ENCODE measurements at places on chromosomes 7 and 10. TPM values are rescaled to one million over a fixed set of nuclear protein-coding genes. Genes with fewer than 3 reads are reported as not detected.
A peak's percentile ranks its signal among the peaks of the same experiment; 100 is the strongest.

The CPSF4 gene
- total RNA-seq: 57.7 TPM

The ZNF398 gene
- total RNA-seq: 8.4 TPM

The CYP2C19 gene
- total RNA-seq: 0.53 TPM

The RGR gene
- not detected for total RNA-seq

The ADCY1 gene
- 0.57 TPM for total RNA-seq

The RET gene
- total RNA-seq: 0.07 TPM

The LBX1 gene
- total RNA-seq: not detected

The KLF14 gene
- total RNA-seq: not detected

The NUP42 gene
- total RNA-seq: 24.1 TPM

The SLIT1 gene
- 0.71 TPM for total RNA-seq

GRCh38 chr10:61018146-61018545 is 74.2 kb upstream of the RHOBTB1 start:
- peaks cover 4% of the 10 kb centered on the region for H3K27me3 ChIP-seq
- no peak overlapping the region for H3K4me3 ChIP-seq
- H3K27ac ChIP-seq: no peak overlapping the region
- H3K4me1 ChIP-seq: no peaks in the 10 kb centered on the region

- DNase-seq: no peak
- H3K4me3 ChIP-seq: no peak overlapping the region
- H3K36me3 ChIP-seq: peaks cover 6% of the 10 kb centered on the region
- peaks cover 4% of the 10 kb centered on the region for H3K27me3 ChIP-seq
Measured at GRCh38 chr7:138162236-138162635, 86.0 kb downstream of the AKR1D1 start.

GRCh38 chr7:1422512-1423263 is 36.6 kb downstream of the MICALL2 start:
- no peak overlapping the region for H3K4me3 ChIP-seq
- H3K36me3 ChIP-seq: no peaks in the 10 kb centered on the region

GRCh38 chr10:31656851-31657433 is 271.7 kb downstream of the ARHGAP12 start:
- H3K27ac ChIP-seq: no peak overlapping the region
- DNase-seq: no peak
- no peak overlapping the region for H3K4me3 ChIP-seq
- H3K27me3 ChIP-seq: peaks cover 13% of the 10 kb centered on the region
- no peaks in the 10 kb centered on the region for H3K36me3 ChIP-seq

GRCh38 chr7:2523461-2523936 is 3.9 kb downstream of the LFNG start:
- H3K36me3 ChIP-seq: peaks cover 10% of the 10 kb centered on the region
- H3K4me3 ChIP-seq: peak overlapping the region; percentile 87
- no peak for DNase-seq
- peaks cover 47% of the 10 kb centered on the region for H3K4me1 ChIP-seq
- no peaks in the 10 kb centered on the region for H3K27me3 ChIP-seq
- peak overlapping the region; percentile 83 for H3K27ac ChIP-seq

GRCh38 chr7:151395036-151395367 is 14.8 kb downstream of the WDR86 start:
- H3K27ac ChIP-seq: no peak overlapping the region
- H3K36me3 ChIP-seq: no peaks in the 10 kb centered on the region
- no peak overlapping the region for H3K4me3 ChIP-seq
- H3K4me1 ChIP-seq: peaks cover 2% of the 10 kb centered on the region
- H3K27me3 ChIP-seq: no peaks in the 10 kb centered on the region

- no peaks in the 10 kb centered on the region for H3K4me1 ChIP-seq
- DNase-seq: no peak
- H3K27me3 ChIP-seq: peaks cover 3% of the 10 kb centered on the region
- no peak overlapping the region for H3K4me3 ChIP-seq
- H3K27ac ChIP-seq: no peak overlapping the region
Measured at GRCh38 chr10:29229258-29229705, 59.6 kb upstream of the LYZL1 start.

DNA sequence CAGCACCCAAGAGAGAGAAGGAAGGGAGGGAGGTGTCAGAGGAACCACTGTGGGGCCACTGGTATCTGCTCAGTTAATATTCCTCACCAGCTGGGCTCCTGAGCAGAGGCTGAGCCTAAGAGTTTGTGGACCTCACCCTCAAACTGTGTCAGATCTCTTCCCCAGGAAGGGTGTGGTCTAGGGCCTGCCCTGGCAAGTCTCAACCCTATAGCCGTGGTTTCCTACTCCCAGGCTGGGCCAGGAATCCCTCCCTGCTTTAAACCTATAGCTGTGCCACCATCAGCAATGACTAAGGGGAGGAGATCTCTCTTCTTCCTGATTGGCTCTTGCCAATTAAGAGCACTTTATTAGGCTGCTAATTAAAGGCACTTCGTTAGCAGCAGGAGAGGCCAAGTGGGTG is 29.9 kb downstream of the POLL start:
- no peak for DNase-seq
- no peaks in the 10 kb centered on the region for H3K27me3 ChIP-seq
- peaks cover 4% of the 10 kb centered on the region for H3K36me3 ChIP-seq
- H3K4me3 ChIP-seq: no peak overlapping the region
- H3K4me1 ChIP-seq: peaks cover 14% of the 10 kb centered on the region

- H3K36me3 ChIP-seq: peaks cover 7% of the 10 kb centered on the region
- H3K4me1 ChIP-seq: peaks cover 5% of the 10 kb centered on the region
- no peaks in the 10 kb centered on the region for H3K27me3 ChIP-seq
- no peak for DNase-seq
- H3K4me3 ChIP-seq: no peak overlapping the region
- H3K27ac ChIP-seq: no peak overlapping the region
Measured at GRCh38 chr7:33142585-33142984, 13.2 kb downstream of the BBS9 start.

DNA sequence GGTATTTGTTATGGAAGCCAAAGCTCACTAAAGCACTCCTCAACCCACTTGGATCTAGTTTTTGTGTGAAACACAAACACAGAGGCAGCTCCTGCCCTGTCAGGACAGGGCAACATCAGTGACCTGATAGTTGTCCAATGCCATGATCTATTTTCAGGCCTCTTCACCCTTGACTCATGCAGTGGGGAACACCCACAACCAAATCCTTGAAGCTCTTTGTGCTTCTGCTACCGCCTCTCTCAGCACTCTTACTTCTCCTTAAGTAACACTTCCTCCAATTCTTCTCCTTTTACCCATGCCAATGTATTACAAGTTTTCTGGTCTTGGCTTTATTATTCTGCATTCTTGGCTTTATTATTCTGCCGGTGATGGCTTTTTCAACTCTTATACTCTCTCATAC is 425.3 kb downstream of the INHBA start:
- no peaks in the 10 kb centered on the region for H3K36me3 ChIP-seq
- H3K27me3 ChIP-seq: no peaks in the 10 kb centered on the region
- H3K4me1 ChIP-seq: no peaks in the 10 kb centered on the region

- H3K4me3 ChIP-seq: no peak overlapping the region
- H3K36me3 ChIP-seq: peaks cover 12% of the 10 kb centered on the region
- peak overlapping the region; percentile 24 for H3K27ac ChIP-seq
Measured at GRCh38 chr10:33150146-33150545, 184.3 kb downstream of the NRP1 start.

- no peaks in the 10 kb centered on the region for H3K36me3 ChIP-seq
- H3K27ac ChIP-seq: no peak overlapping the region
Measured at GRCh38 chr7:122970740-122971725, 24.5 kb downstream of the TAS2R16 start.

- no peak for DNase-seq
- H3K4me3 ChIP-seq: no peak overlapping the region
Measured at GRCh38 chr10:48943096-48943495, 3.5 kb upstream of the LRRC18 start.

DNA sequence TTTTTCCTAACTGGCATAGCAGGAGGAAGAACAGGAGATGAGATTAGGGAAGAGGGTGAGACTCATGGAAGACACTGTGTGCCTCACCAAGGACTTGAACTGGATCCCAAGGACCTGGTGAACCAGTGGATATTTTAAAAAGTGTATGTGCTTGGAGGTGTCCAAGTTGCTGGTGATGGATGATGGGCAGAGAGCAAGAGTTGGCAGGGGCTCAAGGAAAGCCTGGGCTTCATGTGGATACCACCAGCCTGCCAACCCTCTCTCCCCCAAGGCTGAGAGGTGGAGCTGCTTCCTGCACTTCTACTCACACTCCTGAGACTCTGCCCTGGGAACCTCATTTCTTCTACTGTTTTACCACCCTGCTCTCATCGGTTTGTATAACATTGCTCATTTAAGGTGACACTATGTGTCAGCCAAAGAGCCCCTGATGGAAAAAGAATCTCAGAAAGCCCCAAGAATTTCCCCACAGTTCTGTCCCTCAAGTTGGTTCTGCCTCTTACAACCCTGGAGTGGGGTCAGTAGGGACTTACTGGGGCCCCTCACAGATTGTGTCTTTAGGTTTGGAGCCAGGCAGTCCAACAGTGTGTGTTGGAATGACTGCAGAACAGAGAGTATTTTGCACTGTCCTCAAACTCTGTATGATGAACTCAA is 56.2 kb upstream of the PDCD4 start:
- H3K27ac ChIP-seq: no peak overlapping the region
- peak; percentile 18 for DNase-seq
- H3K27me3 ChIP-seq: no peaks in the 10 kb centered on the region
- H3K36me3 ChIP-seq: no peaks in the 10 kb centered on the region

- H3K27ac ChIP-seq: no peak overlapping the region
- H3K4me3 ChIP-seq: no peak overlapping the region
- H3K36me3 ChIP-seq: no peaks in the 10 kb centered on the region
- H3K27me3 ChIP-seq: no peaks in the 10 kb centered on the region
- H3K4me1 ChIP-seq: no peaks in the 10 kb centered on the region
- no peak for DNase-seq
Measured at GRCh38 chr10:76113952-76114351, 682.5 kb downstream of the LRMDA start.

GRCh38 chr10:60570896-60571295 is 181.2 kb upstream of the ANK3 start:
- no peak for DNase-seq
- H3K27ac ChIP-seq: no peak overlapping the region
- peaks cover 15% of the 10 kb centered on the region for H3K36me3 ChIP-seq
- H3K4me3 ChIP-seq: peak overlapping the region; percentile 67
- no peaks in the 10 kb centered on the region for H3K27me3 ChIP-seq
- H3K4me1 ChIP-seq: peaks cover 56% of the 10 kb centered on the region

DNA sequence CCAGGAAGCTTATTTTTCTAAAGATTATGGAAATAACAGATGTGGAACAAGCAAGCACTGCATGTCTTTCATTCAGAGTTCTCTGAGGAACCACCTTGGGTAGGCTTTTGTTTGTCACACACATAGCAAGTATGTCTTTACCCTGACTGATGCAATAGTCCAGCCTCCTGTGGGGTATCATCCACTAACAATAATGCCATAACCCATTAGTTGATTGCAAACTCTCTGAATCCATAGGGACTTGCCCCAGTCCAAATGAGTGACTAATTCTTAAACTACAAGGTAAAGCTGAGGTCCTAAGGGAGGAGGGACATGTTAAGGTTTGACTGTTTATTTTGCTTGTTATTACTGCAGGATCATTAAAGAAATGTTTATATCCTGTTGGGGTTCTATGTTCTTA is 151.4 kb upstream of the PRPS1L1 start:
- no peak for DNase-seq
- no peaks in the 10 kb centered on the region for H3K4me1 ChIP-seq
- H3K27ac ChIP-seq: no peak overlapping the region
- H3K27me3 ChIP-seq: peaks cover 13% of the 10 kb centered on the region
- no peak overlapping the region for H3K4me3 ChIP-seq

GRCh38 chr7:14900051-14900450 is 2.5 kb downstream of the DGKB start:
- no peak overlapping the region for H3K27ac ChIP-seq

GRCh38 chr10:35927990-35928488 is 285.9 kb upstream of the FZD8 start:
- H3K36me3 ChIP-seq: no peaks in the 10 kb centered on the region
- no peak overlapping the region for H3K4me3 ChIP-seq
- no peak overlapping the region for H3K27ac ChIP-seq
- DNase-seq: no peak
- H3K4me1 ChIP-seq: no peaks in the 10 kb centered on the region
- no peaks in the 10 kb centered on the region for H3K27me3 ChIP-seq

DNA sequence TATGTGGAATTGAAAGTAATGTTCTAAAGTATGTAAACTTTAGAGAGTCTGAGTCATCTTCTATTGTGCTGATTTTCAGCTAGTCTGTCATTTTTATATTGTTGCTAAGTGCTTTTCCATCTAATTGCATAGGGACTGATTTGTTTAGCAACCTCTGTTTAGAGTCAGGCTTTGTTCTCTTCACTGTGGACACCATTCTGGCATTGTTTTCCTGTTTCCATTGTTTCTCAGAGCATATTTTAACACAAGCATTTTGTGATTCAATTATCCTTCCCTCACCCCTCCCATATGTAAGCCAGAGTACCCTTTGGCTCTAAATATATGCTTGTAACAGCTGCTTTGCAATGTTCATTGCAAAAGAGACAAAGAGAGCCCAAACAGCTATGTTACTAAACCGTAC is 748.4 kb upstream of the PHF14 start:
- H3K27ac ChIP-seq: no peak overlapping the region
- H3K4me1 ChIP-seq: no peaks in the 10 kb centered on the region
- no peaks in the 10 kb centered on the region for H3K27me3 ChIP-seq

GRCh38 chr7:90231304-90231703 is 13.7 kb upstream of the CFAP69 start:
- no peaks in the 10 kb centered on the region for H3K36me3 ChIP-seq
- no peaks in the 10 kb centered on the region for H3K4me1 ChIP-seq
- H3K27me3 ChIP-seq: peaks cover 11% of the 10 kb centered on the region
- H3K27ac ChIP-seq: no peak overlapping the region
- no peak overlapping the region for H3K4me3 ChIP-seq

GRCh38 chr7:78224923-78225322 is 426.4 kb downstream of the PHTF2 start:
- no peaks in the 10 kb centered on the region for H3K36me3 ChIP-seq
- DNase-seq: no peak
- peaks cover 7% of the 10 kb centered on the region for H3K27me3 ChIP-seq
- no peak overlapping the region for H3K27ac ChIP-seq
- H3K4me1 ChIP-seq: no peaks in the 10 kb centered on the region

DNA sequence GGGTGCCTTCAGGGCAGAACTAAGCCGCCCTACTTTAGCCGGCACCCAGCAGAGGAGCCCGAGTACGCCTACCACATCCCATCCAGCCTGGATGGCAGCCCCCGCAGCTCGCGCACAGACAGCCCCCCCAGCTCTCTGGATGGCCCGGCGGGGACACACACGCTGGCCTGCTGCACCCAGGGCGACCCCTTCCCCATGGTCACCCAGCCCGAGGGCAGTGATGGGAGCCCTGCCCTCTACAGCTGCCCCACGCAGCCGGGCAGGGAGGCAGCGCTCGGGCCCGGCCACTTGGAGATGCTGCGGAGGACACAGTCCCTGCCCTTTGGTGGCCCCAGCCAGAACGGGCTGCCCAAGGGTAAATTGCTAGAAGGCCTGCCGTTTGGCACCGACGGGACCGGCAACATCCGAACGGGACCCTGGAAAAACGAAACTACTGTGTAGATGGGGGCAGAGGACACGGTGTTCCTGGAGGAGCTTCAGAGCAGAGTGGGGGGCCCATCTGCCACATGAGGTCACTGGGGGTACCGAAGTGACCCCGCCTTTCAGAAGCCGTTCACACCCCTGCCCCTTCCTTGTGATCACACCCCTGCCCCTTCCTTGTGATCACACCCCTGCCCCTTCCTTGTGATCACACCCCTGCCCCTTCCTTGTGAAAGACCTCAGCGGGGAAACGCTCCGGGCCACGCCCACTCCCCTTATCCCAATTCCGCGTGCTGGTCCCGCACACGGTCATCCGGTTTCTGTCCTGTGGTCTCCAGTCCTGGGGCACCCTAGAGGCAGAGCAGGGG is 30.8 kb upstream of the KNDC1 start:
- peaks cover 4% of the 10 kb centered on the region for H3K4me1 ChIP-seq
- no peaks in the 10 kb centered on the region for H3K36me3 ChIP-seq
- no peak for DNase-seq
- H3K27me3 ChIP-seq: peaks cover 11% of the 10 kb centered on the region

- no peak overlapping the region for H3K27ac ChIP-seq
- H3K4me1 ChIP-seq: no peaks in the 10 kb centered on the region
- no peak overlapping the region for H3K4me3 ChIP-seq
- peaks cover 14% of the 10 kb centered on the region for H3K27me3 ChIP-seq
Measured at GRCh38 chr10:104472505-104472904, 118.9 kb downstream of the CFAP58 start.

Data from activated CD4-positive, alpha-beta memory T cell treated with anti-CD3 and anti-CD28 coated beads for 36 hours (primary cell).